MCF 10A (cell line): ENCODE measurements at places on chromosomes 5 and 9.

- DNase-seq = no peak
These were observed 27.2 kb downstream of the NCBP1 start for GRCh38 chr9:97660847-97661246.

- no peak for DNase-seq
These were observed 136.7 kb downstream of the ROR2 start for GRCh38 chr9:91813176-91813795.

DNA sequence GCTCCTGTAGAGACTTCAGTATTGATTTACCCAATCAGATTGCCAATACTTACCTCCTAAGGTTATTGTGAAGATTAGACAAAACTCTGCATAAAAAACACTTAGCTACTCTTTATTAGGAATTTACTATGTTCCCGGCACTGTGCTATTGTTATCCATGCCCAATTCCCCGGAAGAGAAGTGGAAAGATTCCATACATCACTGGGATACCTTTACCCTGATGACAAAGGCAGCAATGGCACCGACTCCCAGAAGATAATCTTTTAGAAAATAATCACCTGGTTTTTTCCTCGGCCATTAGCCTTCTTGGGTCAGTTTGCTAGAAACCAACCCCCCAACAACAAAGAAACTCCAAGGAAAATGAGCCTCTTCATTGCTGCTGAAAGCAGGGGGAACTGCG is 226.0 kb downstream of the SNX18 start:
- no peak for DNase-seq

DNA sequence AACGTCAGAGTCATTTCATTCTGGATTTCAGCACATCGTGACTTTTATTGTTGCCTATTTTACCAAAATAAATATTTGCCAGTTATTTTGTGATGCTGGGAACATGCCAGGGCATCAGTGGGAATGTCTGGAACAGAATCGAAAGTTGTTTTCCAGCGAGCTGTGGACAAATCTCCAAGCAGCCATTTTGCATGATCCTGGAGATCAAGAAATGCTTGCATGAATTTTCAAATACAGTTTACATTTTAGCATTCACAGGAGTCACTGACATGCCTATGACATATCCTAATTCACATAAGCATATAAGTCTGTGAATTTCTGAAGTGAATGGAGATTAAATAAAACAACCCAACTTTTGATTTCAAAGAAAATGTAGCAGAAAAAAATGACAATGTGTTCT is 119.4 kb downstream of the VCAN start:
- no peak for DNase-seq

- DNase-seq = no peak
These were observed 298.8 kb upstream of the RFX3 start for GRCh38 chr9:3824581-3824980.

DNA sequence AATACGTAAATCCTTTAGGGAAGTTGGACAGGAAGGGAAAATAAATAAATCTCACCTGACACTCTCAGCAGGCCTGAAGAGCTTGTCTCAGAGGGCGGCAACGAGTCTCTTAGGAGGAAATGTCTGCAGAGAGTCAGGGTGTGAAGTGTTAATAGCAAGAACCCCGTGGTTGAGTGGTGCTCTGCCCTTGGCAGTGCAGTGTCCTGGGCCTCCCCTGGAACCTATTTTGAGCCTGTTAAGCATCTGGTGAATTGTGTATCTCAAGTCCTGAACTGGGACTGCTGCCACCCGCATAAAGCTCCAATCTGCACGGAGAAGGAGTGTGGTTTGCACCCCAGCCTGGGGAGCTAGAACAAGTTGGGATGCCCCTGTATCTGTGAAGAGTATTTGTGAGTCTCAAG is 211.8 kb downstream of the GOLPH3 start:
- DNase-seq = no peak

- peak; percentile 70 for DNase-seq
These were observed 475.7 kb upstream of the TNC start for GRCh38 chr9:115593587-115594091.
